ENCODE measurements at places on chromosomes 1 and 21.

DNA sequence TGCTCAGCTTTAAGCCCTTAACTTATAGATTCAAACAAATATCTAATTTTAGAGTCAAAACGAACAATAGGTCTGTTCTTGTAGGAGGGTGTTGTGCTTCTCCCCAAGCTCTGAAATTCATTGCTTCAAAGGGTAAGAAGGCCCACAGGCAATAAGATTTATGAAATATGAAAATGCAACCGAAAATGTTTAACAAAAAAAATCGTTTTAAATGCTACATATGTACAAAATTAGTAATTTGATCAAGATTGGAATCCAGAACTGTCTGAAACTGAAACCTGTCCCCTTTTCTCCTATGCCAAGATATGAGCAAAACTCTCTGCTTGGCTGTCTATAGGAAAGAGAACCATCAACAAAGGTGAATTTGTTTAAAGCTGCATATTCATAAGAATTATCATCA lies 534.3 kb downstream of the PLPP3 start:
- no peak for DNase-seq

- no peak for DNase-seq
Measured at GRCh38 chr1:6397844-6398441, 4.4 kb upstream of the ACOT7 start.

DNA sequence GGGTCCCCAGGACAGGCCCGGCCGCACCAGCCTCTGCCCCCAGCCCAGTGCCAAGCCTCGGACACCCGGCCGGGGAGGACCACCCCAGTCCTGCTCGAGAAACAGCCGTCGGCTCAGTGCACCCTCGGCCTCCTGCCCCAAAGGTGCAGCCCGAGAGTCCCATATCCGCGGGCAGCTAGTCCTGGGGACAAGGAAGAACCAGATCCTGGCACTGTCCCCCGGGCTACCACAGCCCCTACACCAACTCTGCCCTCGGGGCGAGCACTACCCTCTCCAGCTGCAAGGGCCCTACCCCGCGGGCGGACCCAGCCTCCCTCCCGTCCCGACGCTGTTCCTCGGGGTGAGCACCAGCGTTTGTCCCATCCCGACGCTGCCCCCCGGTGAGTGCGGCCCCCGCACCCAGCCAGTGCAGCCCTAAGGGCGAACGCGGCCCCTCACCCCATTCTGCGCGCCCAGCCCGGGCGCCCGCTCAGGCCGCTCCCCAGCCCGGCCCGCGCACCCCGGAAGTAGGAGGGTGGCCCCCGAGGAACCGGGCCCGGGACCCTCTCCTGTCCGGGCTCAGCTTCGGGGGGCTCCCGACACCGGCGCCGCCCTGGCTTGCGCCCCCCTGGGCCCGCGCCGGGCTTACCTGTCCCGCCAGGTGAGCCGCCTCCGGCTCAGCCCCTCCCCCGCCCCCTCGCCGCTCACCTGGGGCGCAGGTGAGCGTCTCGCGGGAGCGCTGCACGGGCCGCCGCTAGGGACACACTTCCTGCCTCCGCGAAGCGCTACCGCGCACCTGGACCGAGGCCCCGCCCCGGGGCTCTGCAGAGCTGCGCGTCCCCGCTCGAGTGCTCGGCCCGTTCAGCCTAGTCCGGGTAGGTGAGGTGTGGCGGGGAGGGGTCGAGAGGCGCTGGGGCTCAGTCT lies at the start of gene KDF1:
Gene KDF1, minus strand, starts transcription at position 747 of the 903 bp plus-strand sequence. CDS start 8,088 bp downstream, outside the sequence.
- DNase-seq = no peak

- no peak for DNase-seq
Measured at GRCh38 chr1:179448437-179449149, 82.8 kb downstream of the AXDND1 start.

DNA sequence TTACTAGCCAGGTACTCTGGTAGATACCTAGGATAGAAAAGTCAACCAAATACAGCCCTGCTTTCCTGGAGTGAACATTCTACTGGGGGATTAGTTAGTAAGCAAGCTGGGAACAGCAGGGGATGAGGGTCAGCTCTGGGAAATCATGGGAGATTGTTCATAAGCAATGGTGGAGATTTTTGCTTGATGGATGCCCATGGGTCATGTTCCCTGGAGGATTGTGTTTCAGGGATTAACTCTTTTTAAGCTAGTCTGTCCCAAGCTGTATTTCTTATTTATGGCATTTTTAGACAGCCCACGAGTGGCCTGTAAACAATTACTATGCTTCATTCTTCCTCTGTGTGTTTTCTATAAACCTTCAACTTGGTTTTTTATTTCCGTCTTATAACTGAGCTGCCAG lies 18.9 kb downstream of the CACHD1 start:
- no peak for DNase-seq

DNA sequence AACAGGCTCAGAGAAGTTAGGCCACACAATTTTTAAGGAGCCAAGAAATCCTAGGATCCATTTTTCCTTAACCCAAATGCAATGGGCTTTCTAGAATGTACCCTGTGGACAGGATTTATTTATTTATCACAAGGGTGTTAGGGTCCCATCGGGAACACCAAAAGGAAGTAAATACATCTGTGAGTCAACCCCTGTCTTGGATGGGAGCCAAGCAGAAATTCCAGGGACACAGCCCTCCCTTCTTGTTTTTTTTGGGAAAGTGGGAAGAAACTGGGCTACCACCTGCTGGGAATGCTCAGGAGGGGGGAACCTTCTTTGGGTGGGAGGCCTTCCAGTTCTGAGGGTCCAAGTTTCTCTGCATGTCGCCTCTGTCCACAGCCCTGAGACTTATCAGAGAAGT lies 1.3 kb downstream of the CRNN start:
- no peak for DNase-seq
